ENCODE measurements at places on chromosomes 16 and 17. TPM values are rescaled to one million over a fixed set of nuclear protein-coding genes. Genes with fewer than 3 reads are reported as not detected.

The AATF gene
- total RNA-seq = 114 TPM

The GRB2 gene
- 99.8 TPM for total RNA-seq

The CETP gene
- total RNA-seq = not detected

The PRSS8 gene
- total RNA-seq = 1.1 TPM

The PHOSPHO1 gene
- 0.79 TPM for total RNA-seq
